ENCODE measurements at places on chromosomes 2 and 18.

DNA sequence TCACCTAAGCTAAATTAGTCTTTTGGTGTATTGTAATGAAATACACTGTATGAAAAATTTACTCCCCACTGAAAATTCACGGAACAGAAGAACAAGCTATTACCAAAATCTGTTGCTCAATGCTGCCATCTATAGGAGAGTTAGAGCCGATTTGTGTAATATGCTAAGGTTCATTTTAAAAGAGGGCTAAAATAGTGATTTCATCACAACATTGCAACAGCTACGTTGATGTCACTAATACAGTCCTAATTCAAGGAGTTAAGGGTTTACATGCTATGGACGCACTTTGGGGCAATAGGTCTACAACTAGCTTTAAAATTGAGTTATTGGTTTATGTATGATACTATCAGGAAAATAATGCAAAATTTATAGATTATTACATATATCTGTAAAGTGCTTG, 3.0 kb upstream of the IRS1 start:
- DNase-seq = peak; percentile 54

GRCh38 chr2:148645539-148646230, 1.1 kb downstream of the EPC2 start:
- DNase-seq = peak; percentile 73

DNA sequence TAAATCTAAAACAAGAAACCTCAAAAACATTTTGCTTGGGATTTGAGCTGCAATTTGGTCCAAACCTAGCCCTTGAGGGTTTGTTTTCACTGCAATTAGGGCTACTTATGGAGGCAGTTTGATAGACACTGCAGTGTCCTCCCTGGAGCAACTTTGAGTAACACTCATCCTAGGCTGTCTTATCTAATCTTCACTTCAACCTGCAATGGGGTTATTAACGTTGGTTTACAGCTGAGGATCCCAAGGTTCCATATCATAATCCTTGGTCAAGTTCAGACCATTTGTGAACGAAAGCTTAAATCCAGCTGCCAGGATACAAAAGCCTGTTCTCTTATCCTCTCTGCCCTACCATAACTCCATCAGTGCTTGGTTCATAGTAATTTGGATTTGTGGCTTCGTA, 2.5 kb downstream of the ANXA4 start:
- DNase-seq = no peak

DNA sequence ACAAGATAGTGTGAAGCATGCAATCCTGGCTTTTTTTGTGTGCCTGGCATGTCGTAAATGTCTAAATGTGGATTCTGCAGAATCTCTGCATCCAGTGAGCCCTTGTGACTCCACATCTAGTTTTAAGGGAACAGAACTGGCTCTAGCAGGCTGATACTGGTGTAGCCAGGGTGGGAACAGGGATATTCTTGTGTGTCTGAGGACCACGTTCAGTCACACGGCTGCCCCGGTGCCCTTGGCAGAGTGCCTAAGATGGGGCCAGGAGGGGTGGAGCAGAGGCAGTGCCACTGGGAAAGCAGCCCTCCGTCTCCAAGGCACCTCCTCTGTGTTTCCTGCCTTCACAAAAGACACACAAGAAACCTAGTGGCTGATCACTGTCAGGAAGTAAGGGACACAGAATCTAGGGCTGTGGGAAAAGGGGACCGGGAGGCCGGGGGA, 91.5 kb upstream of the PARD3B start:
- DNase-seq = peak; percentile 21

- DNase-seq = peak; percentile 34
Measured at GRCh38 chr2:42141687-42142546, 27.2 kb upstream of the EML4 start.

- DNase-seq = no peak
Measured at GRCh38 chr2:20423847-20424246, 23.0 kb upstream of the RHOB start.

- peak; percentile 31 for DNase-seq
Measured at GRCh38 chr18:35971661-35972196, 750 bp upstream of the RMP24 start.

- no peak for DNase-seq
Measured at GRCh38 chr2:14616342-14616741, 16.2 kb upstream of the LRATD1 start.

GRCh38 chr18:31684279-31685096, at the start of gene B4GALT6:
B4GALT6 (minus strand) TSS chr18:31684581; CDS start chr18:31684426, 155 bp downstream.
- DNase-seq = peak; percentile 90

- DNase-seq = no peak
Measured at GRCh38 chr2:188523919-188524318, 232.2 kb downstream of the GULP1 start.

DNA sequence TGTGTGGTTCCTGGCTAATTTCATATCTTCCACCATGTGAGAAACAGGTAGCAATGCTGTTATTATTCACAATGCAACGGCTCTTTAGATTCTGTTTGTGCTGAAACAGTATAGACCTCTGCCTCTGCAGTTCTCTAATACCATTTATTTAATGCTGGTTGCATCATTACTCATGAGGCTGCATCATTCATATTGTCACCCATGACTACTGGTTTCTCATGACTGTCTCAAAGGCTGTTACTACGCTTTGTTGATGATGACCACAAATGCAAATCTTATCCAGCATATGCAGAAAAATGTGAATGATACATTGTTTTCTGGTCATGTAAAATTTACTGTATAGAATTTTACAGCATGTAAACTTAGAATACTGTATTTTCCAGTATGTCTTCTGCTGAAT, 22.5 kb downstream of the CAVIN2 start:
- no peak for DNase-seq

GRCh38 chr18:21105936-21106335, 5.7 kb downstream of the ROCK1 start:
- DNase-seq = no peak

GRCh38 chr2:128308284-128308731, 10.4 kb downstream of the HS6ST1 start:
- DNase-seq = no peak

GRCh38 chr2:166764216-166764615, 124.1 kb upstream of the XIRP2 start:
- peak; percentile 2 for DNase-seq

DNA sequence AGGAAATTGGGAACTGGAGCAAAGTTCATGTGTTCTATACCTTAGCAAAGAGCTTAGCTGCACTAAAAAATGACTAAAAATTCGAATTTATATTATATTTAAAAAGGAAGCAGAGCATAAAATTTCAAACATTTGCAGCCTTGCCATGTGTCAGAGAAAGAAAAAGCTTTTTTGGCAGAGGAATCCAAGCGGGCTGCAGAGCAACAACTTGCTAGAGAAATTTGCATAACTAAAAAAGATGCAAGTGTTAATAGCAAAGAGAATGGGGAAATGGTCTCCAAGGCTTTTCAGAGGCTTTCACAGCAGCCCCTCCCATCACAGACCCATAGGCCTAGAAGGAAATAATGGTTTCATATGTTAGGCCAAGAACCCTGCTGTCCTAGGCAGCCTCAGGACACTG, 1315.9 kb downstream of the DSC3 start:
- no peak for DNase-seq

DNA sequence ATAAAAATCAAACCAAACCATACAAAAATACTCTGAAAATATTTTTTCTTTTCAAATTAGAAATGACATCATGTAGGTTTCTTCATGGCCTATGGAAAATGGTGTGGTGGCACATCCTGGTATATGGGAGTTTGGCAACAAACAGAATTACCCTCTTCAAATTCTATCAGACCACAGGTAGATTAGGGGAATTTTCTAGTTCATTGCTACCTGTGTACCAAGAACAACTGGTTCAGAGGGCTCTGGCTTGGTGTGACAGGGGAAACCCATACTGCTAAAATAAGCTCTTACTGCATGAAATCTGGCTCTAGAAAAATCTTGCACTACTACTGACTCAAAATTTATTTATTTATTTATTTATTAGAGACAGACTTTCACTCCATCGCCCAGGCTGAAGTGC, 63.4 kb upstream of the PELI1 start:
- DNase-seq = no peak

- DNase-seq = no peak
Measured at GRCh38 chr2:169066897-169067296, 2.5 kb upstream of the DHRS9 start.

DNA sequence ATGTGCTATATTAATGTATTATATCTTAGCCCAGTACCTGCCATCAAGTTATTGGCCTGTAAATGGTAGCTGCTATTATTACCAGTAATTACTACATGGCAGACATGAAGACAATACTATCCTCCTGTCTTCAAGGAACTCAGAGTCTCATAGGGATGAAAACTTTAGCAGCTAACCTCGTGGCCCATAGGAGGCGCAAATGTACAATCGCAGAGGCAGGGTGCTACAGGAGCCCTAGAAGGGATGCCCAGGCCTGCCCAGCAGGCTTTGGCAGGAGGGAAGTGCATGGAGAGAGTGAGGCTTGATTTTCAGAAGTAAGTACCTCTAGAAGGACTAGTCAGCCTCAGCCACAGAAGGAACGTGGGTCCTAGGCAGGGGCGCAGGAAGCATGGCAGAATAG, 44.7 kb upstream of the KIDINS220 start:
- peak; percentile 82 for DNase-seq

GRCh38 chr2:64610316-64610855, 43.3 kb downstream of the SERTAD2 start:
- no peak for DNase-seq

- DNase-seq = no peak
Measured at GRCh38 chr18:63078471-63078870, 241.1 kb downstream of the BCL2 start.

- no peak for DNase-seq
Measured at GRCh38 chr2:161147856-161148255, 12.4 kb upstream of the TANK start.

GRCh38 chr2:172484706-172485105, 57.3 kb downstream of the ITGA6 start:
- no peak for DNase-seq

DNA sequence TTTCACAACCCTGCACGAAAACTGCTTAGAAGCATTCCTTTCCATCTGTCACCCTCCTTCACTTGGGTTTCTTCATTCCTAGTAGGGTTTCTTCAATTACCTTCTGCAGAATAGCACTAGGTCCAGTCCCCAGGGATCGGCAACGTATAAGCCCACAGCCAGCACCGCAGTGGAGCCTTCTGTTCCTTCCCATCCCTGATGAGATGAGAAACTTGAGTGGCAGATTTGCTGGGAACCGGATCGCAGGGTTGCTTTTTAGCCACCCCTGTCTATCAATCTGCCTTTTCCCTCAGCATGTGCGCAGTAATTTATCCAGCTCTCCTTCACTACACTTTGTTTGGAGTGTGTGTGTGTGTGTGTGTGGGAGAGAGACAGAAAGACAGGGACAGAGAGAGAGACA, 94.2 kb downstream of the CD8B2 start:
- DNase-seq = no peak

- DNase-seq = no peak
Measured at GRCh38 chr2:143397884-143398614, 268.8 kb downstream of the ARHGAP15 start.

- DNase-seq = no peak
Measured at GRCh38 chr2:202215179-202215578, 23.2 kb downstream of the SUMO1 start.

DNA sequence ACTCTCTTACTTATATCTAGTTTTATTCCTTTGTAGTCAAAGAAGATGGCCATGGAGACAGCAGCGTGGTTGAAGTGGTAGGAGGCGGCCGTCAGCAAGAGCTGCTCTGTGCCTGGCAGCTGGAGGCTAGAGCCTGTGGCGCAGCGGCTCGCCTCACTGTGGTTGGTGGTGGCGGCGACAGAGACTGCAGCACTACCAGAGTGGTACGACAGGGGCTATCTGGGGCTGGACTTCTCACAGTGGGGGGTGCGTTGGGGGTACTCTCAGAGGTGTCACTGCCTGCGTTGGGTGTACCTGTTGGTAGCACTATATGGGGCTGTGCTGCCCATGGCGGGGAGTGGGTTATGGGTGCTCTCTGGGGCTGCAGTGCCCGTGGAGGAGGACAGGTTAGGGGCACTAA, 8.5 kb upstream of the ANKRD62 start:
- DNase-seq = peak; percentile 58

GRCh38 chr2:26469092-26469710, 8.7 kb downstream of the OTOF start:
- DNase-seq = peak; percentile 90

DNA sequence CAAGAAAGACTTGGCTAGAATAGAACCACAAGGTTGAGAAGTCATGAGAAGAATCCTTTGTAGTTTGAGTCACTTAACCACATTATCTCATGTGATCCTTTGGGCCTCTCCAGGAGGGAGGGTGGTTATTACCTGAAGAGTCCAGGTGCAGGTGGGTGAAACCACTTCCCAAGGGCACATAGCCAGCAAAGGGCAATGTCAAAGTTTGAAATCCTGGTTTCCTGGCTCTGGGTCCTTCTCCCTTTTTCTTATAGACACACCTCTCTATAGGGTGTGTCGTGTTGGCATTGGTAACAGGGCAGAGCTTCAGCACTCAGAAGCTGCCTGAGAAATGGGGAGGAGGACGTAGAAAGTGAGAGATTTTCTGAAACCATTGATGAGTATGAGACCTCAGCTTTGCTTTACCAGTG, 137.9 kb downstream of the MGAT5 start:
- DNase-seq = no peak

GRCh38 chr2:216792222-216793021, 67.4 kb downstream of the TNP1 start:
- DNase-seq = no peak

DNA sequence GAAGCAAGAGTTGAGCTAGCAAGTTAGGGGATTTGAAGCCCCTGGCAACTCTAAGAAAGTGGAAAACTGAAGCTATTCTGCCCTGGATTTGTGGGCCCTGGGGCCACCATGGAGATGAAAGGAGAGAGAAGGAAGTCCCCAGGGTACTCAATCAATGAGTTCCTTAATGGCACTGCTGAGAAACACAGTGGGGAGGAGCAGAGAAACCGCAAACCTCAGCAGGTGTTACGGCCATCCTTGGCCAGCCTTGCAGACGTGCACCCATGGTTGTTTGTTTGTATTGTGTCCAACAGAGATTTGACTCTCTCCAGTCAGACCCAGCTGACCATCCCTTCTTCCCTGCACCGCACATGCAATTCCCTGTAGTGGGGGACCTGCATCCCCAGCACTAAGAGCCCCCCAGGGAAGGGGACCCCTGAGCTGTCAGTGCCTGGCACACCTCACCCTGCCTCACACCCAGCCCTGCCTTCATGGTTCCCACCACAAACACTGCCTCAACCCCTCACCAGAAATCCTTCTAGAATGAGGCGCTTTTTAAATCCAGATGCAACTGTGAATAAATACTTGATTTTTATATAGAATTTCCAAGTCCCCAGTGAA, 255.3 kb downstream of the SH3BP4 start:
- DNase-seq = no peak

GRCh38 chr2:214169736-214170135, 241.1 kb upstream of the VWC2L start:
- no peak for DNase-seq

DNA sequence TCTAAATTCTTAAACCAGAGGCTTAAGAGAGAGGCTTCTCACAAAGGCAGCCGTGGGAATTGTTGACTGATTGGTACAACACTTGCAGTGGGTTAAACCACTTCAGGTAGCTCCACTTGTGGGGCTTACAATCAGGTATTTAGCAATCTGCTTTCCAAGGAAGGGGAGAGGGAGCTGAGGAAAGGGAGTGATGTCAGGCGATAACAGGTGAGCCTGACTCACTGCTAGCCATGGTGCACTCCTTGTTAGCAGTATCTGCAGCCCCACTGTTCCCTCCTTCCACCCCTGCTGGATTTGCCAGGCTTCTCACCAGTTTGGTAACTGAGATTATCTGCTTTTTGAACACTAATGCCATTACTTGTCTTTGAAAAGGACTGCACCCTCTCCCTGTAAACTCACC, 1056.7 kb upstream of the FANCL start:
- no peak for DNase-seq

GRCh38 chr18:23970161-23971096, 44.1 kb upstream of the TTC39C start:
- no peak for DNase-seq

- peak; percentile 61 for DNase-seq
Measured at GRCh38 chr2:176187200-176187898, 1.1 kb upstream of the HOXD1 start.

Measured in H7 (cell line).